Neural crest cell (in vitro differentiated cells): ENCODE measurements at places on chromosomes 13 and 19. TPM values are rescaled to one million over a fixed set of nuclear protein-coding genes. Genes with fewer than 3 reads are reported as not detected.

NLRP9 gene
- not detected in 2 replicates for total RNA-seq

BEST2 gene
- not detected in 2 replicates for total RNA-seq

NCR1 gene
- not detected in 2 replicates for total RNA-seq

IZUMO1 gene
- 0.23 TPM in 1 of 2 replicates, not detected in the other for total RNA-seq

DPY19L3 gene
- total RNA-seq = 104 and 108 TPM in 2 replicates

HPN gene
- 0.26 and 0.27 TPM in 2 replicates for total RNA-seq

SHISA7 gene
- total RNA-seq = 0.54 and 0.59 TPM in 2 replicates

VSTM2B gene
- 0.21 TPM in 1 of 2 replicates, not detected in the other for total RNA-seq

LYPD3 gene
- total RNA-seq = 0.50 and 0.89 TPM in 2 replicates

OR7E24 gene
- total RNA-seq = not detected in 2 replicates

TGFB1 gene
- 2.2 and 3.1 TPM in 2 replicates for total RNA-seq

MEX3D gene
- total RNA-seq = 102 and 103 TPM in 2 replicates

KLK3 gene
- not detected in 2 replicates for total RNA-seq

ZNF682 gene
- total RNA-seq = 25.1 and 26.3 TPM in 2 replicates

GGN gene
- total RNA-seq = 1.4 and 2.2 TPM in 2 replicates

ADPRHL1 gene
- 2.8 TPM in 2 replicates for total RNA-seq

STARD13 gene
- 23.6 and 24.2 TPM in 2 replicates for total RNA-seq

PLVAP gene
- 0.82 and 1.8 TPM in 2 replicates for total RNA-seq

FUT2 gene
- not detected in 2 replicates for total RNA-seq

ZNF135 gene
- 6.0 and 6.3 TPM in 2 replicates for total RNA-seq

C19orf81 gene
- 7.9 and 9.2 TPM in 2 replicates for total RNA-seq

SLC8A2 gene
- total RNA-seq = 0.61 and 0.70 TPM in 2 replicates

TMEM150B gene
- total RNA-seq = not detected in 2 replicates

ATP7B gene
- total RNA-seq = 11.0 and 11.6 TPM in 2 replicates

MAB21L1 gene
- 0.14 and 0.21 TPM in 2 replicates for total RNA-seq

ELSPBP1 gene
- total RNA-seq = not detected in 2 replicates

SOX21 gene
- 71.8 and 79.5 TPM in 2 replicates for total RNA-seq

PALM gene
- 45.1 and 52.1 TPM in 2 replicates for total RNA-seq

NLRP7 gene
- total RNA-seq = not detected in 2 replicates

RNF113B gene
- total RNA-seq = not detected in 2 replicates

ZNF546 gene
- 5.3 and 6.5 TPM in 2 replicates for total RNA-seq

PLPPR3 gene
- total RNA-seq = 46.3 and 50.9 TPM in 2 replicates

OR7A10 gene
- total RNA-seq = not detected in 2 replicates

GGACT gene
- 4.3 and 5.9 TPM in 2 replicates for total RNA-seq

KCTD12 gene
- total RNA-seq = 7.4 and 8.6 TPM in 2 replicates
